ENCODE measurements at places on chromosomes 7 and 10.

- no peak for DNase-seq
Observed at GRCh38 chr7:157461573-157462418, 125.0 kb downstream of the DNAJB6 start.

GRCh38 chr10:29719281-29719675 lies 84.5 kb upstream of the SVIL start:
- DNase-seq, result no peak

- no peak for DNase-seq
Observed at GRCh38 chr10:59908808-59909143, 2.4 kb upstream of the CCDC6 start.

DNA sequence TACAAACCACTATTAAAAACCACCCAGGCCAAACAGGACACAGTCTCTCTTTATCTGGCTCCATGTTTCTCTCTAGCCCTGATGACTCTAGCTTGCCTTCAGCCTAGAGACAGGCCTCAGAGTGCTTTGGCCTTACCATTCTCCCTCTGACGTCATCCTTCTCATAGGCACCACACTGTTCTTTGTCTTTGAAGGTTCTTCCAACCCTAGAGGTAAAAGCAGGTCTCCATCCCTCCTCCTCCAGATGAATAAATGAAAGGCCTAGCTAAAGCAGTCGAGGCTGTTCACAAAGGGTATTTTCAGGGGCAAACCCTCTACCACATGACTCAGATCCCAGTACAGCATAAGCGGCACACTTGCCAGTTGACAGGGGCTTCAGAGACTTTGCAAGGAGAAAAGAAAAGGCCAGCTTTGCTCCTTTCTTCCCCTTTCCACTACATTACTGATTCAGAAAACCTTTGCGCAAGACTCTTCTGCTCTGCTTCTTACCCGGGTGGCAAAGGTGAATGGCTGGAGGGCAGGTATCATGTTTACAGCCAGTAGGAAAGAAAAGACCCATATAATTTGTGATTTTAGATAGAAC lies 14.8 kb downstream of the NFE2L3 start:
- DNase-seq, result no peak

- no peak for DNase-seq
Observed at GRCh38 chr10:80421050-80421706, 12.8 kb downstream of the PRXL2A start.

DNA sequence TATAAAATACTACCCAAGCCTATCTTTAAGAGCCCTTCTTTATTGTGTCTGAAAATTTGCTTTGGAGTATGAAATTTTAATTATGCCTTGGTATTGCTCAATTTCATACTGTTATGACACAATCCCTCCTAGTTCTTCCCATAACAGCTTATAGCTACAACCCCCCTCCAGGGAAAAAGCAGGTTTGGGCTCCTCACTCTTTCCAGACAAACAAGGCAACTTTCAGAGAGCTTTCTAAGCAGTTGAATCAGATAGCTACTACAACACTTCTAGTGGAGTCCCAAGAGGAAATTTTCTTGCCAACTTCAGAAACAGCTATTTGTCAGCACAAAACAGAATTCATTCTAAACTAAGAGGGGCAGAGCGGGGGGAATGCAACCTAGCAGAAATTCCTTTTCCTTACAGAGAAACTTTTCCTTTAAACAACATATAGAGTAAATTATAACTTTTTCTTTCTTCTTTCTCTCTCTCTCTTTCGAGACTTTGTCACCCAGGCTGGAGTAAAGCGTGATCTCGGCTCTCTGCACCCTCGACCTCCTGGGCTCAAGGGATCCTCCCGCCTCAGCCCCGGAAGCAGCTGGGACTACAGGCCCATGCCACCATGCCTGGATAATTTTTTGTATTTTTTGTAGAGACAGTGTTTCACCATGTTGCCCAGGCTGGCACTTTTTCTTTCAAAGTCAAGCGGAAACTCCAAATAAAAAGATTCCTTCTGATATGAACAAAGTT lies 26.0 kb upstream of the JMJD1C start:
- DNase-seq, result peak; percentile 81

GRCh38 chr7:87816389-87816788 lies 59.8 kb downstream of the SLC25A40 start:
- no peak for DNase-seq

GRCh38 chr7:155255621-155256020 lies 42.1 kb upstream of the INSIG1 start:
- DNase-seq, result no peak

- DNase-seq, result peak; percentile 90
Observed at GRCh38 chr10:14560274-14560673, 214.4 kb downstream of the FAM107B start.

DNA sequence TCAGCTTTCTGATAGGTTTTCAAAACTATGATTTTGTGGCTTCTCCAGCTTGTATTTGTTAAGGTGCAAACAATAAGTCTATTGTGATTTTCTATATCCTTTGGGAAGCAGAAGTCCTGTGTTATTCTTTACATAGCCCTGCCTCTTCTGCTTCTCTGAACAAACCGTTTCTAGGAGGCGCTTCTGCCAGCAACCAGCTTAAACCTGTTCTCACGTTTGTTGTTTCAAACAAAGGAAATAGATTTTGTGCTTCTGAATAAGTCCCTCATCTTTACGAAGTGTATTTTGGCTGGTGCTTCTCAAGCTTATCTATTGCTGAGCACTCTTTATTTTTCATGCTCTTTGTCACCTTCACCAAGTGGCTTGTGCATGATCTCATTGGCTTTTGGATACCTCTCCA lies 61.0 kb downstream of the VTI1A start:
- DNase-seq, result no peak

DNA sequence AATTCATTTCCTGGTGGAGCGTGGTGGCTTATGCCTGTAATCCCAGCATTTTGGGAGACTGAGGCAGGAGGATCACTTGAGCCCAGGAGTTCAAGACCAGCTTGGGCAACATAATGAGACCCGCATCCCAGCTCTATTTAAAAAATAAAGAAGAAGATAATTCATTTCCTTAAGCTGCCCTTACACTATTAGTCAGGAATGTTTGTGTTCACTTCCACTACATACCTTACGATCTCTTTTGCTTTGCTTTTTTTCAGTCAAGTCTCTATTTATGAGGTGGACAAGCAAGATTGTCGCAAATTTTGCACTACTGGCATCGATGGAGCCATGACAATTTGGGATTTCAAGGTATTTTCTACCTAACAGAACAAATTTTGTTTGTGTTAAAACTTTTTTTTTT lies 11.2 kb upstream of the ARPC1B start:
- DNase-seq, result no peak

GRCh38 chr7:104900525-104901239 lies 113.3 kb upstream of the KMT2E start:
- no peak for DNase-seq

GRCh38 chr7:143381427-143382125 lies 431 bp downstream of the ZYX start:
- DNase-seq, result no peak

- DNase-seq, result no peak
Observed at GRCh38 chr10:25017154-25017590, 760 bp downstream of the THNSL1 start.

Measured in foreskin keratinocyte (primary cell).